ENCODE measurements at places on chromosomes 5 and 9. TPM values are rescaled to one million over a fixed set of nuclear protein-coding genes. Genes with fewer than 3 reads are reported as not detected.

- no peaks in the 10 kb centered on the region for H3K4me1 ChIP-seq
- H3K27ac ChIP-seq: no peak overlapping the region
- no peaks in the 10 kb centered on the region for H3K36me3 ChIP-seq
- H3K4me3 ChIP-seq: no peak overlapping the region
Measured at GRCh38 chr5:174008922-174009321, 20.0 kb downstream of the C5orf47 start.

The AJM1 gene
- 1.3 TPM for total RNA-seq

The SAPCD2 gene
- 27.8 TPM for total RNA-seq

- no peaks in the 10 kb centered on the region for H3K36me3 ChIP-seq
- no peak overlapping the region for H3K4me3 ChIP-seq
- H3K4me1 ChIP-seq: no peaks in the 10 kb centered on the region
- no peak overlapping the region for H3K27ac ChIP-seq
Measured at GRCh38 chr5:102421647-102422046, 77.2 kb downstream of the SLCO6A1 start.

The ALG2 gene
- 31.4 TPM for total RNA-seq

The AGXT2 gene
- not detected for total RNA-seq

GRCh38 chr9:79135681-79136415, 435.9 kb upstream of the TLE4 start:
- H3K27me3 ChIP-seq: no peaks in the 10 kb centered on the region
- H3K4me3 ChIP-seq: no peak overlapping the region
- H3K36me3 ChIP-seq: no peaks in the 10 kb centered on the region

DNA sequence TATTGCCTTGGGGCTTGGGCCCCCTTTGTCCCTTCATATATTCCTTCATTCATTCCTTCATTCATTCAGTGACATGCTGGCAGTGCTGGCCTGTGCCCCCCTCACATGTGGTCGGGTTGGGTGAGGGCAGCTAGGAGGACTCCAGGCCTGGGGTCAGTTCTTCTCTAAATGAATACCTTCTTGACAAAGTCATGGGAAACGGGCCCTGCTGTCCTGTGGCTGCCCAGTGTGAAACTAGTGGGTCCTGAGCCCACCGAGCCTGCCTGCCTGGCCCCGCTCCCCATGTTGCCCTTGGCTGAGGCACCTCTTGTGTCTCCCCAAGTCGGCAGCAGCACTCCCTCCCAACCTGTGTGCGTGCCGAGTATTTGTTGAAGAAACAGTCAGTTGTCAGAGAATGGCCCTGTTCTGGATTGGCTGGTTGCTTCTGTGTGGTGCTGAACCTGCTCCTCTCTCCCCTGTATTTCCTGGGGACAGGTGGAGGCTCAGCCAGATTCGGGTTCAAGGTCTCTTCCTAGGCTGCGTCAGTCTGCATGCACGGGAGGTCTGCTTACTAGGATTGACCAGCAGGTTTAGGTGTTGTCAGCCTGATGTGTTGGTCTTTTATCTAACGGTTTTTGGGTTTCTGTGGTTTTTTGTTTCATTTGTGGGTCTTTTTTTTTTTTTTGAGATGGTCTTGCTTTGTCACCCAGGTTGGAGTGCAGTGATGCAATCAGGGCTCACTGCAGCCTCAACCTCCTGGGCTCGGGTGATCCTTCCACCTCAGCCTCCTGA, 3.0 kb upstream of the CEL start:
- no peaks in the 10 kb centered on the region for H3K36me3 ChIP-seq
- no peaks in the 10 kb centered on the region for H3K27me3 ChIP-seq
- H3K4me3 ChIP-seq: no peak overlapping the region
- no peak for DNase-seq

DNA sequence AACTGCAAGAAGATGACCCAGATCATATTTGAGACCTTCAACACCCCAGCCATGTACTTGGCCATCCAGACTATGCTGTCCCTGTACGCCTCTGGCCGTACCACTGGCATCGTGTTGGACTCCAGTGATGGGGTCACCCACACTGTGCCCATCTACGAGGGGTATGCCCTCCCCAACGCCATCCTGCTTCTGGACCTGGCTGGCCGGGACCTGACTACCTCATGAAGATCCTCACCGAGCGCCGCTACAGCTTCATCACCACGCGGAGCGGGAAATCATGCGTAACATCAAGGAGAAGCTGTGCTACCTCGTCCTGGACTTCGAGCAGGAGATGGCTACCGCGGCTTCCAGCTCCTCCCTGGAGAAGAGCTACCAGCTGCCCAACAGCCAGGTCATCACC, 9.1 kb upstream of the TBCA start:
- H3K36me3 ChIP-seq: no peaks in the 10 kb centered on the region
- peaks cover 2% of the 10 kb centered on the region for H3K27me3 ChIP-seq
- H3K27ac ChIP-seq: no peak overlapping the region
- no peak overlapping the region for H3K4me3 ChIP-seq

DNA sequence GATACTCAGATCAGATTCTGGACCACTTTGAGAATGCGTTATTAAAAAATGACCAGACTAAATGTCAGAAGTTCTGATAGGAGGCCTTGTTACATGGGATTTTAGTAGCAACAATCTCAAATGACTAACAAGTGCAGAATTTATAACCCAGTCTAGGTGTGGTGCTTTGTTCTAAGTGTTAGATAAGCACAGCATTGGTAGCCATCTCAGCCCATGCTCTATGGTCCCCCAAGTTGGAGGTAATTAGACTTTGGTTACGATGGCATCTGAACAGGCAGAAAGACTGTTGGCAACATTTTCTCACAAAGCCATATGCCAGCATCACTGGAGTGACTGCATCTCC, 140.4 kb upstream of the RPS23 start:
- no peak overlapping the region for H3K27ac ChIP-seq
- H3K27me3 ChIP-seq: no peaks in the 10 kb centered on the region
- H3K4me1 ChIP-seq: peaks cover 11% of the 10 kb centered on the region
- no peak for DNase-seq

- peak overlapping the region; percentile 56 for H3K27ac ChIP-seq
- peak; percentile 50 for DNase-seq
- H3K4me3 ChIP-seq: peak overlapping the region; percentile 18
Measured at GRCh38 chr5:173327084-173327947, 898 bp downstream of the STC2 start.

The GPR150 gene
- total RNA-seq: 0.31 TPM

- no peaks in the 10 kb centered on the region for H3K36me3 ChIP-seq
- no peak for DNase-seq
- no peak overlapping the region for H3K4me3 ChIP-seq
- no peaks in the 10 kb centered on the region for H3K27me3 ChIP-seq
- no peaks in the 10 kb centered on the region for H3K4me1 ChIP-seq
Measured at GRCh38 chr9:105118636-105119035, 125.8 kb upstream of the SLC44A1 start.

DNA sequence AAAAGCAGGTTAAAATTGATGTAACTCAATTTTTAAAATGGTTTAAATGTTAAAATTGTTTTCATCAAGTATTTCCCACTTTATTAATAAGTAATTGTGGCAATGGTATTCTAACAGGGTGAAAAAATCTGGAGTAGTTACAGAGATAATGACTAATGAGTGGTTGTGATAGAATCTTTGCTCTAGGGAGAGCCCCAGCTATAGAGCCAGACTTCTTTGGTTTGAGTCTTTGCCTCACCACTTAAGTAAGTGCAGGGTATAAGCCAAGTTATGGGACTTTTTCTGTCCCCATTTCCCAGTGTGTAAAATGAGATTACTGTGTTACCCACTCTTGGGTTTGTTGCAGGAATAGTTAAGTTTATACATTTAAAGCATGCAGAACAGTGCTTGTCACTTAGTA, 158.1 kb downstream of the FER start:
- H3K27ac ChIP-seq: no peak overlapping the region
- peaks cover 2% of the 10 kb centered on the region for H3K4me1 ChIP-seq
- no peak for DNase-seq
- H3K36me3 ChIP-seq: no peaks in the 10 kb centered on the region
- H3K4me3 ChIP-seq: no peak overlapping the region
- no peaks in the 10 kb centered on the region for H3K27me3 ChIP-seq

DNA sequence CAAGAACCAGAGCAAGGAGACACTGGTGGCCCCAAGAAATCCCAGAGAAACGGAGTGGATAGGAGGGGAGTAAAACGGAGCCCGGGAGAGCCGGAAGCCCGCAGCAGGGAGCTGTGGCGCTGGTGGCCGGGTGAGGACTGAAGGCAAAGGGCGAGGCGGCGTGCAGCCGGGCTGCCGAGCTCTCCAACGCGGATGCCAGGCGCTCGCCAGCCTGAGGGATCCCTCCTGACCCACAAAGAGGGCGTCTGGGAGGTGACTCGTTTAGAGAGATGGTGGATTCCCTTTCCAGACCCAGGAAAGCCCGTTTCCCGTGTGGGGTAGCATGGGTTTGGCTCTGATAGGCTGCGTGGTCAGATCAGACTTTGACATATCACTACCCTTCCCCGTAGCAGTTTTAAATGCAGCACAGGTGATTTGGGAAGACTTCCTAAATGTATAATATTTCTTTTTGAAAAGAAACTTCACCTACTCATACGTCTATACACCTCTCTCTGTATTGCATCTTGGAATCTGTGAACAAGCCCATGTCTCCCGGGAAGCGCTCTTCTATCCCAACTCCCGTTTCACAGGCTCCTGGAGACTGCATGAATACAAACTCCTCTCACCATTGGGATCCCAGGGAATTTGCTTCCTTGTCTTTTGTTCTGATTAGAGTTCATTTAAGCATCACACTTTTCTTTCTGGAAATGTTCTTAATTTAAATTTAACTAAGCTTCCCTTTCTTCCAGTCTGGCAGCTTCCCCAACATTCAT, 158.1 kb downstream of the C9orf152 start:
- DNase-seq: no peak
- H3K27ac ChIP-seq: peak overlapping the region; percentile 98
- H3K27me3 ChIP-seq: no peaks in the 10 kb centered on the region
- H3K4me1 ChIP-seq: peaks cover 28% of the 10 kb centered on the region
- H3K4me3 ChIP-seq: peak overlapping the region; percentile 99

The ARSI gene
- not detected for total RNA-seq

DNA sequence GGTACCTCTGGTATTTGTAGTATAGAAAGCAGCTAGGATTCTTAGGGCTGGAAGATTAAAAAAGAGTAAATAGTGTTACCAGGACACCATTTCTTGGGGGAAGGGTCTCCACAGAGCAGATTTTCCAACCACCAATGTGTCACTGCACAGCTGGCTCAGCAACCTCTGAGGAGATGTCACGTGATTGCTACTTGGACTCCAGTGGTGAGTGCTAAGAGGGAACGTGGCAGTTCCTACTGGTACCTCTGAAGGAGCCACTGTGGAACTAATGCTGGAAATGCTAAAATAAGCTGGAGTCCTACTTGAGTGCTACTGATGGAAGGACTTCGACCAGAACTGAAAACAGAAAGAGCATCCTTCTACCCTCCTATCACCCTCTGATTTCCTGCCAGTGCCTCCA, 36.1 kb upstream of the SPDL1 start:
- no peaks in the 10 kb centered on the region for H3K36me3 ChIP-seq
- no peak overlapping the region for H3K27ac ChIP-seq
- H3K4me3 ChIP-seq: no peak overlapping the region
- H3K27me3 ChIP-seq: peaks cover 12% of the 10 kb centered on the region
- DNase-seq: no peak

GRCh38 chr9:137446851-137447471, 5.8 kb upstream of the ENTPD8 start:
- no peak overlapping the region for H3K27ac ChIP-seq
- H3K36me3 ChIP-seq: peaks cover 3% of the 10 kb centered on the region
- H3K4me1 ChIP-seq: no peaks in the 10 kb centered on the region
- no peak for DNase-seq
- H3K27me3 ChIP-seq: no peaks in the 10 kb centered on the region

GRCh38 chr9:136644593-136645351, 17.9 kb upstream of the EGFL7 start:
- peaks cover 72% of the 10 kb centered on the region for H3K4me1 ChIP-seq
- no peaks in the 10 kb centered on the region for H3K36me3 ChIP-seq
- H3K27me3 ChIP-seq: no peaks in the 10 kb centered on the region
- H3K27ac ChIP-seq: peak overlapping the region; percentile 98

- no peak overlapping the region for H3K27ac ChIP-seq
- H3K4me1 ChIP-seq: no peaks in the 10 kb centered on the region
- no peaks in the 10 kb centered on the region for H3K36me3 ChIP-seq
- DNase-seq: no peak
- H3K4me3 ChIP-seq: no peak overlapping the region
Measured at GRCh38 chr9:114525513-114525912, 20.2 kb upstream of the WHRN start.

The ANKRD18B gene
- total RNA-seq: 12.2 TPM

The THBS4 gene
- not detected for total RNA-seq

GRCh38 chr9:112012026-112012902, 115.7 kb downstream of the UGCG start:
- DNase-seq: peak; percentile 94
- no peaks in the 10 kb centered on the region for H3K36me3 ChIP-seq
- H3K27ac ChIP-seq: peak overlapping the region; percentile 95
- H3K4me1 ChIP-seq: peaks cover 22% of the 10 kb centered on the region

The GLDC gene
- total RNA-seq: 2.6 TPM

- no peak overlapping the region for H3K27ac ChIP-seq
- no peaks in the 10 kb centered on the region for H3K27me3 ChIP-seq
- H3K4me3 ChIP-seq: no peak overlapping the region
Measured at GRCh38 chr5:63573380-63573779, 388.9 kb downstream of the HTR1A start.

DNA sequence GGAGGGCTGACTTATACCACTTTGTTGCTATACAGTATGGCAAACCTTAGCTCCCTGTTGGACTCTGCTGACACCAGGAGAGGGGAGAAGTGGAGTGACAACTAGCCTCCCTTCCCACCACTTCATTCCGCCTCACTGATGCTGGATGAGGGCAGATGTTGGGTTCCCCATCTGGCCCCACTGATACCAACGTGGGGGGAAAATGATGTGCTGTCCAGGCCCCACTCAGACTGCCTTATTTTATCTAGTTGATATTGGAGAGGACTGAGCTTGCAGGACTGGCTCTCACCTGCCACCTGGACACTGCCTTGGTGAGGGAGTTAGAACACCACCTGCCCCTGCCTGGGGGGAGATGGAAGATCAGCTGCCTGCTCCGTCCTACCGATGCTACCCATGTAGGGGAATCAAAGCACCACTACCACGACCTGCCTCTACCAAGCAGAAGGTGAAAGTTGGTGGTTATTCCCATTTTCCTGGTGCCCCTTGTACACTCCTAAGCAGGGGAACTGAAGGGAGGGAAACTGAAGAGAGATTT, 292.1 kb downstream of the GADD45G start:
- H3K36me3 ChIP-seq: no peaks in the 10 kb centered on the region
- H3K27ac ChIP-seq: no peak overlapping the region
- H3K4me3 ChIP-seq: no peak overlapping the region
- DNase-seq: no peak

- H3K36me3 ChIP-seq: no peaks in the 10 kb centered on the region
- DNase-seq: no peak
- H3K27ac ChIP-seq: no peak overlapping the region
Measured at GRCh38 chr5:133297293-133297692, 245.5 kb downstream of the HSPA4 start.

All from endothelial cell of umbilical vein (primary cell).